LHCN-M2 (cell line): ENCODE measurements at places on chromosomes 12 and 14. TPM values are rescaled to one million over a fixed set of nuclear protein-coding genes. Genes with fewer than 3 reads are reported as not detected.

Gene CLEC1A
- total RNA-seq = not detected in 2 replicates

Gene TAS2R42
- not detected in 2 replicates for total RNA-seq

- DNase-seq = peak; percentile 51
These were observed 51.2 kb downstream of the ARMH4 start for GRCh38 chr14:58100735-58101368.

- no peak for DNase-seq
These were observed 7.4 kb downstream of the INF2 start for GRCh38 chr14:104696671-104697316.

DNA sequence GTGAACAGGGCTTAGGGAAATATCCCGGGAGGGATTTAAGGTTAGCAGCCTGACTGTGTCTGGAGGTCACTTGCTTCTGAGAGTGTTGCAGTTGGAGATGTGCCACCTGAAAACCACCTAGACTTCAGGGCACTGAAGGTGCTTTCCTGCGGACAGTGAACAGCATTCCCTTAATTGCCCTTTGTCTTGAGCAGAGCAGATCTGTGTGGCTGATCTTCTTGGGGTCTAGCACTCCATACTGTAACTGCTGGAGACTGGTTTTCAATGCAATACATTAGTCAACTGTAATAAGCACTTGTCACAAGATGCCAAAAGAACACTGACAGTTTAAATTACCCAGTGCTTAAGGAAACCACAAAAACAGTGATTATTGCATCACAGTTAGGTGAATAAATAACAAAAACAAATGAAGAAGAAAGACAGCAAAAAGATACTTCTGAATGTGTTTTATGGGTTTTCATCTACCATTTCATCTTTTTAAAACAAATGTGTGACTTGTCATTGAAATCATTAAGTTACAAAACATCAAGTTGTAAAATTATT, 111.8 kb downstream of the PRIMA1 start:
- no peak for DNase-seq

Gene RHNO1
- 58.9 and 62.7 TPM in 2 replicates for total RNA-seq

DNA sequence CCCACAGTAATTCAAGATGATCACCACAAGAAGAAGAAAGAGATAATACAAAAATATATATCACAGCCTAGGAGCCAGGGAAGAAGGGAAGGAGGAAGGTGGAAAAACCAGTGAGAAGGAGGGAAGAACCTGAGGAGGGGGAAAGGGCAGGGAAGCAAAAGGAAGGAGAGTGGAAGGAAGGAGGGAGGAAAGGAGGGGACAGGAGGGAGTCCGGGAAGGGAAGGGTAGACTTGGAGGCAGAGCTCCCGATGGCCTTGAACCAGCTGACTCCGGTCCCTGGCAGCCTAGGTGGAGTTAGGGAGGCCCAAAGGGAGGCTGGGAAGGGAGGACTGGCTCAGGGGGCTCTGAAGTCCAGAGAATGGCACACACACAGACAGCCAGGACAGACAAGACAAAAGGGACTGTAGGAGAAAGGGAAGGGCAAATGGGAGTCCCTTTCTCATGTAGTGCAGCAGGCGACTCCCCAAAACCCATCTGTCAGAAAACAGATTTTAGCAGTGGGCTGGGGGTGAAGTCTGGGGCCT, 4.7 kb upstream of the ZNF384 start:
- no peak for DNase-seq

Gene STAT6
- total RNA-seq = 82.6 and 89.3 TPM in 2 replicates

DNA sequence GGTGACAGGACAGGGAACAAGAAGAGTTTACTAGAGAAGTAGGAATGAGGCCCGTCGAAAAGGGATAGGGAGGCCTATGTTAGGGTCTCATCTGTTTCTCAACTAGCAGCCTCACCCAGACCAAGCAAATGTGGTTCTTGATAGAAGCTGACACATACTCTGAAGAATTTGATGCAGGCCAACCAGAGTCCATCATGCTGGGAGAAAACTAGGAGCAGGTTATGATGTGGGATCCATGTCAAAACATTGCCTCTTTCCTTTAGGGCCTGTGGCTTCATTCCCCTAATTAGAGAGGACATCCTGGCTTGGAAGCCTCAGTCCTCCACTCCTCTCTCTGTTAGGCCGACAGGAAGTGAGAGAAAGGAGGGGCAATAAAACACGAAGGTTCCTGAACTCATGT, 122.8 kb downstream of the NTF3 start:
- no peak for DNase-seq

GRCh38 chr12:6225630-6226001, 25.4 kb downstream of the CD9 start:
- DNase-seq = no peak

Gene CCDC177
- total RNA-seq = not detected in 2 replicates

Gene RNF10
- total RNA-seq = 68.5 and 77.4 TPM in 2 replicates

Gene CPNE6
- not detected in 2 replicates for total RNA-seq

Gene ERH
- total RNA-seq = 147 and 159 TPM in 2 replicates

GRCh38 chr12:105960319-105961083, 178.3 kb downstream of the NUAK1 start:
- no peak for DNase-seq

Gene MAPK1IP1L
- total RNA-seq = 117 and 196 TPM in 2 replicates

DNA sequence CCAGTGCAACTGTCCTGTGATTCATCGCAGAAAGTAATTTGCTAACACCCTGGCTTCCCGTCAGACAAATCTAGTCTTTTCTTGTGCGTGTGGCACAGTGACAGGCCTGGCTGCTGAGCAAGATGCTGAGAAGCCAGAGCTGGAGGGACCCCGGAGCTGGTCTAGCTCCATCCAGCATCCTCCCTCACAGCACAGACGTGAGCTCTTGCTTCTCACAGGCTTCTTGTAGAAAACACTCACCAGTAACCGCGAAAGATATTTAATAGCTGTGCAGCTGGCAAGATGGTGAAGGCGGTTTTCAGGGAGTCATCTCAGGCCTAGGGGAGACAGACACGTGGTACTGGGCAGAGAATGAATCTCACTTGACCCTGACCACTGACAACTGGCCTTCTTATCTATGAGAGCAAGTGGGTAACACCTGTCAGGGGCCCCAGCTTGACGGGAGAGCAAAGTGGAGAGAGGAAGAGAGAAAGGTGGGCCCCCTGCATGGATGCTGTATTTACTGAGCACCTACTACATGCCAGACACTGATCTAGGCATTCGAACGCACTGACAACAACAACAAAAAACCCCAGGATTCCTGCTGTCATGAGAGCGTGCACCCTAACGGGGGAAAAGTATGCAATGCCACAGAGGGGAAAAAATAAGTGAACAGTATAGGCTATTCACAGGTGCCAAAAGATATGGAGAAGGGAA, 63.3 kb downstream of the CCDC88C start:
- peak; percentile 68 for DNase-seq

- DNase-seq = no peak
These were observed 76.3 kb downstream of the SLC15A4 start for GRCh38 chr12:128747441-128747840.
